ENCODE measurements at places on chromosomes 6 and 20.

DNA sequence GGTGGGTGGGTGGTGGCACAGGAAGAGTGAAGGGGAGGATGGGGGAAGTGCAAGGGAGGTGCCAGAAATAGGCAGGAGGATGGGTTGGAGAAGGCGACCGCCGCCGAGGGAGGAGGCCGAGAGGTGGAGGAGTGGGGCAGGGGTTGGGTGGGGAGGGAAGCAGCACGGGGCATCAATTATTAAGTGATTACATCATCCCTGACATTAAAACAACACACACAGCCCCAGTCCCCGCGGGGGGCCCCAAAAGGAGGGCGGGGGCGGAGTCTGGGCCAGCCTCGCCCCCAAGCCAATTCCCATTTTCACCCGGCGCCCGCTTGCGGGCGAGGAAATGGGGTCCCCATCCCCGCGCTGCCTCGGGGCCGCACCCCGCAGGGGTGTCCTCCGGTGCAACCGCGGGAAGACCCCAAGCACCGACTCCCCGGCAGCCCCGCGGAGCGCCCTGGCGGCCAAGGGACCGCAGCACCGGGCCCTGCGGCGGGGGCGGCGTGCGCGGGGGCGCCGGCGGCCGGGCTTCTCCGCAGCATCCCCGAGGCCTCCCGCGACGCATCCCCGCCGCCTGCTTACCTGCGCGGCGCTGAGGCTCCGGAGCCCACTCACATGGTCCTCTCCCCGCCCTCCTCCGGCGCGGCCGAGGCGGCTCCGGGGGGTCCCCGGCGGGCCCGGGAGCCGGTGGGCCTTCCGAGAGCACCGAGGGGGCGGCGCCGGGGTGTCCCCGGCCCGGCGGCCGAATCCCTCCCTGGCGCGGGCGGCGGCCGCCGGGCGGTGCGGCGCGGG, 663 bp downstream of the FYN start:
- H3K4me1 ChIP-seq: peaks cover 47% of the 10 kb centered on the region
- peak overlapping the region; percentile 97 for H3K4me3 ChIP-seq
- H3K36me3 ChIP-seq: peaks cover 41% of the 10 kb centered on the region
- DNase-seq: peak; percentile 37

GRCh38 chr6:169763881-169764280, 12.5 kb downstream of the ERMARD start:
- H3K27ac ChIP-seq: no peak overlapping the region
- DNase-seq: no peak
- H3K36me3 ChIP-seq: peaks cover 55% of the 10 kb centered on the region
- H3K4me3 ChIP-seq: no peak overlapping the region
- H3K4me1 ChIP-seq: peaks cover 2% of the 10 kb centered on the region

DNA sequence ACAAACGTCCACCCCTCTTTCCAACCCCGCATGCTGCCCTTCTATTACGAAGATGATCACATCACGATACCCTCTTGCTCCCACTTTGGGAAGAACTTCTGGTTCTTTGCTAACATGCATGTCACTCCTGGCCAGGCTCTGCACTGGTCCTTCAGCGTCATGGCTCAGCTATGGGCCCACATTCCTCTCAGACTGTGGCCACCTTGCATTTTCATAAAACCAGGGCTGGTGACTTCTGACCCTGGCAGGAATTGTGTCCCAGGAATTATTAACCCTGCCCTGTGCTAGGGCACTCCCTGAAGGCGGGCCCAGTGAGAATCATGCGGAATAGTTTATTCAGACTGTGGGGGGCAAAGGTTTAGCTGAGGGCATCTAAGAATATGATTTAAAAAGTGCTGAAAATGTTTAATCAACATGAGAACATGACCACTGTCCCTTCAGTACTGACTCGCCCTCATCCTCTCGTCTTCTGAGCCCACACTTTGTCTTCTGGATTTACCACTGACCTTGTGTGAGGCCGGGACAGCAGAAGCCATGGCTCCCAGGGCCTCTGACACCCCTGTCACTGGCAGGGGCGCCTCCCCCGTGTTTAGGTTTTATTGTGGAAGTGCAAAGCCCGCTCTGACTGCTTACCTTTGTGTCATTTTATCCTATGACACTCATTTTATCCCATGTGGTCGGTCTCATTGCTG, 38.1 kb upstream of the THBS2 start:
- H3K4me1 ChIP-seq: no peaks in the 10 kb centered on the region
- no peak for DNase-seq
- no peak overlapping the region for H3K4me3 ChIP-seq
- no peaks in the 10 kb centered on the region for H3K36me3 ChIP-seq
- H3K27me3 ChIP-seq: no peaks in the 10 kb centered on the region

DNA sequence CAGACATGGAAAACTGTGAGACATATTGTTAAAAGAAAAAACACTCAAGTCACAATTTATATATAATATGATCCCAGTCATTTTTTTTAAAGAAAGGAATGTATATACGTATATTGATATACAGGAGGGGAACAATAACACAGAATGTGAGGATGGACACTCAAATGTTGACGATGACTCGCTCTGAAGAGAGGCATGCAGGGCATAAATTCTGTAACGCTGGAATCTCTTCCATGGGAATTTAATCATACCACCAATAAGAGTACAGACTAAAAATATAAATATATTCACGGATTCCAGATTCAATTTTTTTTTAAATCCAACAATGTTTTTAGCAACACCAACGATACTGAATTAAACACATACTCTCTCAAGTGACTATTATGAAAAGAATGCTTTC, 106.9 kb upstream of the CCDC28A start:
- no peak for DNase-seq
- H3K36me3 ChIP-seq: no peaks in the 10 kb centered on the region
- H3K27me3 ChIP-seq: peaks cover 5% of the 10 kb centered on the region
- no peak overlapping the region for H3K4me3 ChIP-seq
- no peak overlapping the region for H3K27ac ChIP-seq
- H3K4me1 ChIP-seq: no peaks in the 10 kb centered on the region

DNA sequence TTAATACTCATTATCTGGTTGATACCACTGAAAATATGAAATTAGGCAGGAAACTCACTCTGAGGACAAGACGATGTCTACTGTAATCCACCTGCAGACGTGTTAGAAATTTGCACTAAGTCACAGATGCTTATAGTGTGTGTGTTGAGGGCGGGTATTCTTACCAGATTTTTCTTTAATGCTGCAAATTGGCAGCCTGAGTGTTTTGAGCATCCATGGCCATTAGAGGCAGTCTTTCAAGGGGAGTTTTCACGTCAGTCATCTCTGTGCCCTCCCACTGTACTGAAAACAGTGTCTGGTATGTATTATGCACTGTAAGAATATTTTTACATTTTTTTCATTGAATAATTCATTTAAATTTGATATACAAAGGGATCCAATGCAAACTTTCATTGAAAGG, 266.5 kb upstream of the QKI start:
- H3K4me3 ChIP-seq: no peak overlapping the region
- no peaks in the 10 kb centered on the region for H3K27me3 ChIP-seq
- H3K36me3 ChIP-seq: no peaks in the 10 kb centered on the region
- H3K27ac ChIP-seq: no peak overlapping the region
- H3K4me1 ChIP-seq: no peaks in the 10 kb centered on the region
- DNase-seq: no peak

DNA sequence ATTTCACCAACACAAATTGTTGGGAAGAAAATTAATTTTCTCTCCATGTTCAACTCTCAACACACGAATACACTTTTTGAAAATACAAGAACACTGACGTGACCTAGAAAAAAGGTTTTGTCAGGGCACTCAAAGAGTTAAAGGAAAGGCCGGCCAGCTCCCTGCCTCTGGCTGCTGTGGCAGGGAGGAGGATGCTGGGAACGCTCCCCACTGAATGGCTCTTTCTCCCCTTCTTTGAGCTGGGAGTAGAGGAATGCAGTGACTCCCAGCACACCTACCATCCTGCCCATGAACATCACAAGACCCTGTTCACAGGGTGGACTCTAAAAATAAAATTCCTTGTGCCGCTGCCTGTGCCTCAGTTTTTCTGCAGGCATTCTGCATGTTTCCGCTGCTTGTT, 47.0 kb downstream of the MAP3K5 start:
- peaks cover 6% of the 10 kb centered on the region for H3K36me3 ChIP-seq
- no peak for DNase-seq
- no peak overlapping the region for H3K27ac ChIP-seq
- no peak overlapping the region for H3K4me3 ChIP-seq
- peaks cover 25% of the 10 kb centered on the region for H3K4me1 ChIP-seq
- peaks cover 5% of the 10 kb centered on the region for H3K27me3 ChIP-seq

DNA sequence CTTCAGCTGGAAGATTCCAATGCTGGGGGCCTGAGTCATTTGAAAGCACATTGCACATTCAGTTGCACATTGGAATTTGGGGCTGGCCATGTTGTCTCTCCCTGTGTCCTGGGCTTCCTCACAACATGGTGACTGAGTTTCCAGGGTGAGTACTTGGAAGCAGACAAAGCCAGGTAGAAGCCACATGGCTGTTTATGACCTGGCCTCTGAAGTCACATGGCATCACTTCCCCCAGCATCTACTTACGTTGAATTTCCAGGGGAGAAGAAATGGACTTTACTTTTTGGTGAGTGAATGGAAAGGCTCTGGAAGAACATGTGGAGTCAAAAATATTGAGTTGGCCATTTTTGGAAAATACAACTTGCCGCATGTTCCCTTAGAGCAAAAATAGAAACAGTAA, 155.5 kb downstream of the LINC00237 start:
- no peaks in the 10 kb centered on the region for H3K4me1 ChIP-seq
- no peak overlapping the region for H3K27ac ChIP-seq
- H3K27me3 ChIP-seq: no peaks in the 10 kb centered on the region
- H3K36me3 ChIP-seq: no peaks in the 10 kb centered on the region

DNA sequence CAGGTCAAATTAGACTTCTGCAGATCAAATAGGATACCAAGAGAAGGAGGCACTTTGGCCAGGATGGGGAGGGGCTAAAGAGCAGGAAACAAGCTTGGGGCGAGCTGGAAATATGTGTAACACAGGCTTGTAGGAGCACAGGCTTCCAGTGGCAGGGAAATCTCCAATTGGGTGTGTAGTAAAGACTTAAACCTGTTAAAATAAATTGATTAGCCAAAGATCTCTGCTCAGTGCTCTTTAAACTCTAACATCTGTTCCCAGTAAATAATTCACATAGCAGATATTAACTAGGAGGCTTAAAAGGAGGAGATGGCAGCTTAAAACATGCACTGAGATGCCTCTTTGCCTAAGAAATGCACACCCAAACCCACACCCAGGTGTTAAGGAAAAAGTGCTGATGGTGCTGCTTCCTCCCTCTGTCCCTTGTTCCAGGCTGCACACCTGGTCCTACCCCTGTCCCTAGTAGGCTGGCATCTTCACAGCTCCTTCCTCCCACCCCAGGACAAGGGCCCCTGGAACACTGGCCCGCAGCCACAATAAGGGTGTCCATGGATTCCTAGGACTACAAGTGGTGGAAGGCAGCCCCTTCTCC, 93.5 kb upstream of the MLN start:
- H3K27me3 ChIP-seq: peaks cover 3% of the 10 kb centered on the region
- no peaks in the 10 kb centered on the region for H3K36me3 ChIP-seq
- peaks cover 33% of the 10 kb centered on the region for H3K4me1 ChIP-seq
- no peak for DNase-seq
